ENCODE measurements at places on chromosomes 11 and 22.

DNA sequence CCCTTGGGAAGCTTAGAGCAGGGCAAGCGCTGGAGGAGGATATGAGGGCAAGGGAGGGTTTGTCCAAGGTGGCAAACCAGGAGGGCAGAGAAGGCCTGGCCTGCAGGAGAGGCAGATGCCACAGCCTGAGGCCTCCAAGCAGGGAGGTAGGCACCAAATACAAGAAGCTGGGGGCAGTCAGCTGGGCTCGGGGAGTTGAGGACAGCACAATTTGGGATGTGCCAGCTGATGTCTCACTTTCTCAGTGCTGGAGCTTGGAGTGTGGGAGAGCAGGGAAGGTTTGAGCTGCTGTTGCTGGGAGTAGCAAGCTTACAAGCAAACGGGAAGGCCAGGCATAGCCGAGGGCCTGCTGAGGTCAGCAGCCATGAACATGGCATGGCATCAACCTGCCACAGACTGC is 4.0 kb downstream of the ZDHHC24 start:
- no peak for DNase-seq

DNA sequence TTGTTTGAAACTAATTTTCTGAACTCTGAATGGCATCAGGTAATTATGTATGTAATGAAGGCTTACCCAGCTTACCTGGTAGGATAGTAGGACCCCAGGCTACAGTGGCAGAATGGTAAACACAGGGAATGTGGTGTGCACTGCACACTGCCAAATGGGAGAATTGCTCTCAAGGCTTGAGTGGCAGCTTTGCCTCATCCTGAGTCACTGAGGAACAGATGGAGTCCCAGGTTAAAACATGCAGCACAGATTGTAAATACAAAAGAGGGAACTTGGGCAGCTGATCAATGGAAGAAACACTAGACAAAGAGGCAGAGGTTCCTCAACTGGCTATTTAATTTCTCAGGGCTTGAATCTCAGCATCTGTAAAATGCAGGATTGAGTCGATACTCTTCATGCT is 24.4 kb downstream of the GPR83 start:
- DNase-seq, result no peak

GRCh38 chr11:86138958-86139357 is 70.1 kb upstream of the PICALM start:
- peak; percentile 51 for DNase-seq

- DNase-seq, result no peak
Measured at GRCh38 chr11:108324587-108324986, 101.7 kb downstream of the ATM start.

GRCh38 chr11:16861862-16862261 is 123.4 kb downstream of the C11orf58 start:
- DNase-seq, result no peak

DNA sequence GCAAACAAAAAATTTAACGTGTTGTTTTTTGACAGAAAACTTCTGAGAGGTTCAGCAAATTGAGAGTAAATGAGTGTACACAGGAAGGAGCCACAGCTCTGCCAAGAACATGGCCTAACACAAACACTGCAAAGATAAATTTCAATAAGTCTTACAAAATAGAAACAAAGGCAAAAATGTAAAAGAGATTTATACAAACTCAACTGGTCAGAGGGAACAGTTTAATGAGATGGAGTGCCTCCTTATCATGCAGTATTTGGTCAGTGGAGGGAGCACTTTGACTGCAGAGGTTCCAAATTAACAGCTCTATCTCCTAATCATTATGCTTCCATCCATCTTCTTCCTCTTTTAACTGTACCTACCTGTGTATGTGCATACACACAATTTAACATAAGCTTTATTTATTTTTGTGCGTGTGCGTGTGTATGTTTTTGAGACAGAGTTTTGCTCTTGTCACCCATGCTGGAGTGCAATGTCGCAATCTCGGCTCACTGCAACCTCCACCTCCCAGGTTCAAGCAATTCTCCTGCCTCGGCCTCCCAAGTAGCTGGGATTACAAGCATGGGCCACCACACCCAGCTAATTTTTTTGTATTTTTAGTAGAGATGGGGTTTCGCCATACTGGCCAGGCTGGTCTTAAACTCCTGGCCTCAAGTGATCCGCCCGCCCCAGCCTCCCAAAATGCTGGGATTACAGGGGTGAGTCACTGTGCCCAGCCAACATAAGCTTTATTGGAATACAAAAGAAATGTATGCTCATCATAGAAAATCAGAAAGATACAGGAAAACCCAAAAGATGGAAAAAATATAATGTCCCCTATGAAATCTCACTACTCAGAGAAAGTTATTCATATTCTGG is 111.9 kb downstream of the MRTFA start:
- DNase-seq, result no peak

GRCh38 chr11:27120211-27120610 is 79.6 kb downstream of the BBOX1 start:
- DNase-seq, result no peak

- no peak for DNase-seq
Measured at GRCh38 chr22:23520863-23521440, 59.1 kb downstream of the IGLL1 start.

DNA sequence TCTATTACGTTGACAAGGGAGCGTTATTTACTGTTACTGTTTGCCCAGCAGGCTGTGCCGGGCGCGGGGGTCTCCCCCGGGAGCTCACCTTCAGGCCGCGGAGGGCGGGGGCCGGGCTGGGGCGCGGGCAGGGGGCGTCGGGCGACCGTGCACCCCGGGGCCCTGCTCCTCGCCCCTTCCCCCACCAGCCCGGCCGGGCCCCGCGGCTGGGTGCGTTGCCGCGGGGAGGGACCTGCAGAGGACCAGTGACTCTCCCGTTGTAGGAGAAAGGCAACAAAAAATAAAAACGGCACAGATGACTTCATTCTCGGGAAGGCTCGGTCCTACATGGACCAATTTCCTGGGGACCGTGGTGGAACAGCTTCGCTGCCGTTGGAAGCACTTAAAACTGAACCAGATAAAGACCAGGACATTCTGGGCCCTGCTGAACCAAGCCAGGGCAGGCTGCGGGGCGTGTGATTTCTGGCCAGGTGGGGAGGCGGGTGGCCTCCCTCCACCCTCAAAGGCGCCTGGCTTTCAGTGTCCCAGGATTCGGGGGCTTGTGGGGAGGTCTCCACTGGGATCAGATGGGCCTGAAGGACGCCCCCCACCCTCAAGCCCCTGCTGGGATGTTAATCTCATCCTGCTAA is 57.4 kb downstream of the IGLL1 start:
- no peak for DNase-seq

DNA sequence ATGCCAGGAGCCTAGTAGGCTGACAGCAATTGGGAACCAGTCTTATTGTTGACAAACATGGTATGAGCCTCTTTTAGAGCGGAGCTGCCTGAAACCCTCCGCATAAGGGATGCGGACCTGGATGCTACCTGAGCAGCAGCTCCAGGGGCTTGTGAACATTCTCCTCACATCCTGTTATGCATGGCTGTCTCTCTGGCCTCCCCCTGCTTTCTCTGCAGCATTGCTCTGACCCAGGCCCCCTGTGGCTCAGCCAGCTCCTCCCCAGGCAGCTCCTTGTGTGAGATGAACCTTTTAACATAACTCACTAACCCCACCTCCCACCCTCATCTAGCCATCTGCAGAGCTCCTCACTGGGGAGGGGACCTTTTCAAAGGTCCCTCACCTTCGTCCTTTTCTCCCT is 6.0 kb downstream of the BMAL1 start:
- no peak for DNase-seq

DNA sequence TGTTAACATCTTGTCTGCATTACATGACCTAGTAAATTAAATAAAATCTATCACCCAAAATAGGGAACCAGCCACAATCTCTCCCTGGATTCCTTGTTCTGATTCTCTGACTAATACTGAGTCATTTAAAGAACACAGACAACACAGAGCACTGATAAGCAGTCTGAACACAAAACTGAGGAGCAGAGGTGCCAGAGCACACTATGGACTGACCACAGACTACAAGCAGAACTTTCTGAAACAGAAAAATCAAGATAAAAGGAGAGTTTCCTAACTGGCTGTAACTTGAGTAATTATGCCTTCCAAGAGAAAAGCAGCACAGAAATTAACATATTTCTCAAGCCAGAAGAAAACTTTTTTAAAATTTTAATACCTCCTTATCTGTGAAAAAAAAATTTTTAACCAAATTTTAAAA is 128.8 kb downstream of the SGSM3 start:
- DNase-seq, result peak; percentile 20

GRCh38 chr11:83663446-83663845 is 377.3 kb upstream of the CCDC90B start:
- no peak for DNase-seq

Measured in MM.1S (cell line).